Sigmoid colon (tissue), 7 donors: ENCODE measurements at places on chromosomes 11 and 22. TPM values are rescaled to one million over a fixed set of nuclear protein-coding genes. Genes with fewer than 3 reads are reported as not detected.

The RASD2 gene
- total RNA-seq: 16.9 TPM

The HARBI1 gene
- 1.6 TPM for total RNA-seq

The ATM gene
- total RNA-seq: 52.7 TPM

The KRTAP5-8 gene
- total RNA-seq: not detected

The FGF3 gene
- total RNA-seq: not detected

The SUSD2 gene
- 1.2 TPM for total RNA-seq

The PRG3 gene
- not detected for total RNA-seq

The CASP5 gene
- total RNA-seq: not detected

DNA sequence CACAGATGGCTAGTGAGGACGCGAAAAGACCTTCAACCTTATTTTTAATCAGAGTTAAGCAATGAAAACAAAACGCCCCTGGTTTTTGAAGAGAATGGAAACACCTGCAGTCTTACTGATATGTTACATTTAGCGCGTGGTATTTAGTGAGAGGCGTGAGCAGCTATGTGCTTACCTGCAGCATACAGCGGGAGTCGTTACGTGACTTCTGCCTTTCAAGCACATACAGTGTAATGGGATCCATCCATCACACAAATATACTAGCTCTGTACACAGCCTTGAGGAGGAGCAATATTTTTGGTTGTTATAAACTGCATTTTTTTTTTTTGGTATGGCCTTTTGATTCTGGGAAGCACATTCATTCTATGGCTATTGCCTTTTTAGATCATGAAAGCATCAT is 5.5 kb downstream of the KRTAP5-2 start:
- peak; percentile 3 for DNase-seq

- DNase-seq: no peak
Measured at GRCh38 chr22:38286915-38287669, 14.3 kb upstream of the TMEM184B start.

DNA sequence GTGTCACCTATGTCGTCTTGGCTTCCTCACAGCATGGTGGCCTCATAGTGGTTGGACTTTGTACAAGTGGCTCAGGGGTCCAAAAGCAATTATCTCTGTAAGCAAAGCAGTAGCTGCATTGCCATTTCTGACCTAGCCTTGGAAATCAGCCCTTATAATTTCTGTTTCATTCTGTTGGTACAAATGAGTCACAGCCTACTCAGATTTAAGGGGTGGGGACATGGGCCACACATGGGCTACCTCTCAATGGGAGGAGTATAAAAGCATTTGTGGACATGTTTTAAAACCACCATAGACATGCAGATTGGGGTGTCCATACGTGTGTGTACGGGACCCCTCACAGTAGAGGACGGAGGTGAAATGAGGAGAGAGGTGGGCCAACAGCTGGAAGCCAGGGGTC is 41.6 kb downstream of the CHRDL2 start:
- no peak for DNase-seq

DNA sequence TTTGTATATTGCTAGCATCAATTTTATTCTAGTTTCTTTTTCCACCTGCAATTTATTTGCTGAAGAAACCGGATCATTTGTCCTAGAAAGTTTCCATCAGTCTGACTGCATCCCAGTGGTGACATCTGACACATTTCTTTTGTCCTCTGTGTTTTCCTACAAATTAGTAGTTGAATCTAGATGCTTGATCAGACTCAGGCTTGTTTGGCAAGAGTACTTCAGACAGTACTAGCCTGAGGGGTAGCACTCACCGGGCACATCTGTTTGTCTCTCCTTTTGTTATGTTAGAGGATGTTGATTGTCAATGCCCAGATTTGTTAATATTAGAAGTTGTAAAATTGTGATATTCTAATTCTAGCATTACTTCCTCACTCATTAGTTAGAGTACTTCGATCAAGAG is 204.8 kb downstream of the SWAP70 start:
- DNase-seq: no peak

DNA sequence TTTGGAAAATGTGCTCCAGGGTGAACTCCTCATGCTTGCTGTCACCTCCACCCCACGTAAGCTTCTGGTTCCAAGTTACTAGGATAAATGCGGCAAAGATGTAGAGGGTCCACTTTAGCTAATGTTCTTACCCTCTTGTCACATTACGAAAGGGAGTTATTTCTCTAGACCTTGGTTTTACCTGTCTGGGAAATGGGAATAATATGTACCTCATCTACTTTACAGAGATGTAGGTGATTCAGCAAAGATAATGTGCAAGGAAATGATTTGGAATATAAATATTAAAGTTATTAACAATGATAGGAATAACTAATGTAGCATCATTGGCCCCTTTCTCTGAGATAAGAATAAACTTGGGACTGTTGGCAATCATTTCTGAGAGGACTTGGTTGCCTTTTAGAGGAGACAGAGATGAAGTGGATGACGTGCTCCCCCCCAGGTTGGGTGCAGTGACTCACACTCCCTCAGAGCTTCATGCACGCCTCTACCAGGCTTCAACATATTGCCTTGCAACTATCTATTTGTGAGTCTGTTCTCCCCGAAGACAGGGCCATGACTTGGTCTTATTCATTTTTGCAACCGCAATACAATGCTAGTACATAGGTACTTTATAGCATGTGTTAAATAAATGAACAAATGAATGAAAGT is 97.1 kb downstream of the ME3 start:
- no peak for DNase-seq

GRCh38 chr22:29218758-29219408 is 13.2 kb downstream of the EMID1 start:
- peak; percentile 49 for DNase-seq

- DNase-seq: no peak
Measured at GRCh38 chr11:14015711-14016110, 53.2 kb downstream of the SPON1 start.

DNA sequence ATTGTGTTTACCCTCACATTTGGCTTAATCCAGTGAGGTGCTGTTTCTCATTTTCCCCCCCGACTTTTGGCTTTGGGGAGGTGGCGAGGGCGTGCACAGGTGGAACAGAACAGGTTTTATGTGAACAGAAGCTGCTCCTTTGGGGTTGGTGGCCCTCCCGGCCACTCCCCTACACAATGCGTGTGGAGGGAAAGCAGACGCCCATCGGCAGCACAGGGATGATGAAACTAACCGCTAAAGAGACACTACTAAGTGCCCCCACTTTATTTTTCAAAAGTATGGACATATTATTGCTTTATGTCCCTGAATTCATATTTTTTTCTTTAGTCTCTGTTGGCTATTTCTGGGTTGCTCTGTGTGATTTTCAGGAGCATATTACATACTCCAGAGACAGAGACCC is 160.9 kb downstream of the ENTHD1 start:
- no peak for DNase-seq

DNA sequence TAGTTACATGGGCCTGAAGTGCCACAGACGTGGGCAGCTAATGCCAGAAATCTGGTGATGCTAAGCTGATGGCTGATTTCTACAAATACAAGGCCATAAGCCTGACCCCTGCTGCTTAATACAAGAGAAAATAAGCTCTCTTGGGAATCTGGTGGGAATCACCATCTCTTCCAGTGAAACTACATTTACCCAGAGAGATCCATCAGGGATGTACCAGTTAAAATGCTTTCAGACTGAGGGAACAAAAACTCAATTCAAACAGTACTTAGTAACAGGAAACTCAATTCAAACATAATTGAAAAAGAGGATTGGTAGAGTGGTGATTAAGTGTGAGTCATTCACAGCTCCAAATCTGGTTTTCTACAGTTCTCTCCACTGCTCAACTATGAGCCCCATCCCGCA is 1.7 kb upstream of the CAVIN3 start:
- DNase-seq: no peak
